ENCODE measurements at places on chromosomes 7 and 10.

DNA sequence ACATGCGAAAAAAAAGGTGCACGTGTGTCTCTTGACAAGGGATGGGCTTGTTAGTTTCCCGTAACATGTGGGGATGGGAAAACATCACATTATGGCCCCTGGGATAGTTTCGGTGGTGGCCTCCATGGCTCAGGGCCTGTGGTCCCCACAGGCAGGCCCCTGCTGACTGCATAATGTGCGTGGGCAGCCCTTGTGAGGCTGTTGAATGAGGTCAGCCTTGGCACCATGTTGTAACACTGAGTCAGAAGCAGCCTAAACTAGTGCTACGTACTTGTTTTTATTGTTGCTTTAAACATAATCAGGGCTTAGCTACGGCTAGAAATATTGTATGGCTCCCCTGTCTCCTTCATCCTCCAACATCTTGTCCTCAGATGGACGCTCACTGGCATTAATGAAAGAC lies 80.6 kb downstream of the BEND7 start:
- no peak for DNase-seq

DNA sequence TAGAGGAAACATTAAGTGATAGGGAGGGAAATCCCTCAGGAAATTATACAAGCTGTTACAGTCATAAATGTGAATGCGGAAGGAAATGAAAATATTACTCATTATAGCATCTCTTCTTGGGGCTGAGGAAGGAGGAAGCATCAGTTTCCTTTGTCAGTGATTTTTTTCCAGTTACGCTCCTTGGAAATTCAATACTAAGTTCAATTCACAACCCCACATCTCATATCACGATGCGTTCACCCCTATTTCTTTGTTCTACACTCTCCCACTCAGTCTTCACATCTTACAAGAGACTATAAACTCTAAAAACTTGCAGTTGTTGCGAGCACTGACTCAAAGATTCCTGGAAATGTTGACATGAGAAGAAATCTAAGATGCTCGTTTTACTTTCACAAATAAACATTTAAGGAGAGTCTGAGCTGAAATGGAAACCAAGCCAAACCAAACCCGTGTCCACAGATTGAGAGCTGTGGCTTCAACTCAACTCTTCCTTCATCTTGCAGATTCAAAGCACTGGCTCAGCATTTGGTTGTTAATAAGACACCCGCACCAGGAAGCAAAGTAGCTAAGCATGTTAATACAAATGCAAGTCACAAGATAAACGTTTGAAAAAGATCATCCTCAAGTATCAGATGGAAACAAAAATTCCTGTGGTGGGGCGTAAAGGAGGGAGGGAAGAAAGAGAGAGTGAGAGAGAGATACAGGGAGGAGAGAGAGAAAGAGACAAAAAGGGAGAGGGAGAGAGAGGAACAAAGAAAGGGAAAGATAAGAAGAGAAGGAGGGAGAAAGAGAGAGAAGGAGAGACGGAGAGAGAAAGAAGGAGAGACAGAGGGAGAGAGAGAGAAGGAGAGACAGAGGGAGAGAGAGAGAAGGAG lies 150.0 kb upstream of the RSU1 start:
- no peak for DNase-seq

- no peak for DNase-seq
Observed at GRCh38 chr10:108454224-108454623, 1289.7 kb upstream of the SORCS1 start.

DNA sequence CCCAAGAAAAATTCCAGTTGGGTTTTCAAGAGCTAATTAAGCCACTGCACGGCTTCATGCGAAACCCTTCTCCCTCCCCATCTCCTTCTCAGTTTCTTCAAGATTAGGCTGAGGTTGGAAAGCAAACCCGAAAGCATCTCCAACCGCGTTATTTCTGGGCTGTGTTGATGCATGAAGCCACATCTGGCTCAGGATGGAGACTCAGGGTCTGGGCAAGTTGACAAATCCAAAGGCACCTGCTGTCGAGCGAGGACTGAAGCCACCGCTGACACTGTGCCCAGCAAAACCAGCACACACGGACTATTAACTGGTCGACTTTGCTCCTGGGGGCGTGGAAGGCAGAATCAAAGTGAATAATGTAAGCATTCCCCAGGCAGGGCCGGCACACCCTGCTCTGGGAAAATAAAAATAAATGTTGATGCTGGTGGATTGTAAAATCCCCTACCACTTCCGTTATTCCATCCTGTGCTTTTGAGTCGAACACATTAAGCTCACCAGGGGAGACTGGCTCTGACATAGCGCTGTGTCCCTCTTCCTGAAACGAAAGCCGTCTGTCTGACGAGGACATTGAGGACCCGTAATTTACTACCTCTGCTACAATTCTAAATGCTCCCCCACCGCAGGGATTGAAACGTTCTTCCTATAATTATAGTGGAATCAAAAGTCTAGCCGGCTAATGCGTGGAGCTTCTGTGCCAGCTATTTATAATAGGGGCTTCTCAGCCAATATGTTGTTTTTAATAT lies 269.8 kb downstream of the ADARB2 start:
- DNase-seq: no peak

- no peak for DNase-seq
Observed at GRCh38 chr10:97347317-97347716, 12.8 kb upstream of the FRAT2 start.

- DNase-seq: no peak
Observed at GRCh38 chr10:103139803-103140202, 53.3 kb downstream of the NT5C2 start.

DNA sequence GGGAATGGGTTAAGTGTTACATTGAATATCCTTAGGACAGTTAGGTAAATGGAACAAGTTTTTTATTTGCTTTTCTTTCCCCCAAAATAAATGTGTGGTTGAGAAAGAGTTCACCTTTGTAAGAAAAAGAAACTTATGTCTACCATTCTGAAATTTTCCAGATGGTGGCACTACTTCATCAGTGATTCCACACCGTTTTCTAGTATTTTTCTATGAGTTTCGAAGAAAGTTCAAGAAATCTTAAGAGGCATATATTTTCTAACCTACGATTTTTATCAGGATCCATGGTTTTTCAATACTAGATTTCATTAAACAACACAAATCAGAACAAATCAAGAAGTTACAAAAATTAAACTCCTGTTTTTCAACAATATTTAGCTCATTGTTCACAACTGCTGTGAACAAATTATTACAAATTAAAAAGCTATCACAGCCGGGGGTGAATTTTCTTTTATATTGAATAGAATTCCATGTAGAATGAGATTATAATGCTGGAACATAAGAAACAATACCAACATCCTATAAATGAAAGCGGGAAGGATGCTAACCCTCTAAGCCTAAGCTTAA lies 163.1 kb upstream of the NPVF start:
- DNase-seq: peak; percentile 40

- no peak for DNase-seq
Observed at GRCh38 chr7:45067582-45067981, 21.2 kb downstream of the NACAD start.

DNA sequence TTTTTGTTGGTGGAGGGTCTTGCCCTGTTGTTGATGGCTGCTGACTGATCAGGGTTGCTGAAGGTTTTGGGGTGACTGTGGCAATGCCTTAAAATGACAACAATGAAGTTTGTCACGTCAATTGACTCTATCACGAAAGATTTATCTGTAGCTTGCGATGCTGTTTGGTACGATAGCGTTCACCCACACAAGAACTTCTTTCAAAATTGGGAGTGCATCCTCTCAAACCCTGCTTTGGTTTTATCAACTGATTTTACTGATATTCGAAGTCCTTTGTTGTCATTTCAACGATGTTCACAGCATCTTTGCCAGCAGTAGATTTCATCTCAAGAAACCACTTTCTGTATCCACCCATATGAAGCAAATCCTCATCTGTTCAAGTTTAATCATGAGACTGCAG lies 26.0 kb downstream of the NAMPT start:
- DNase-seq: no peak

DNA sequence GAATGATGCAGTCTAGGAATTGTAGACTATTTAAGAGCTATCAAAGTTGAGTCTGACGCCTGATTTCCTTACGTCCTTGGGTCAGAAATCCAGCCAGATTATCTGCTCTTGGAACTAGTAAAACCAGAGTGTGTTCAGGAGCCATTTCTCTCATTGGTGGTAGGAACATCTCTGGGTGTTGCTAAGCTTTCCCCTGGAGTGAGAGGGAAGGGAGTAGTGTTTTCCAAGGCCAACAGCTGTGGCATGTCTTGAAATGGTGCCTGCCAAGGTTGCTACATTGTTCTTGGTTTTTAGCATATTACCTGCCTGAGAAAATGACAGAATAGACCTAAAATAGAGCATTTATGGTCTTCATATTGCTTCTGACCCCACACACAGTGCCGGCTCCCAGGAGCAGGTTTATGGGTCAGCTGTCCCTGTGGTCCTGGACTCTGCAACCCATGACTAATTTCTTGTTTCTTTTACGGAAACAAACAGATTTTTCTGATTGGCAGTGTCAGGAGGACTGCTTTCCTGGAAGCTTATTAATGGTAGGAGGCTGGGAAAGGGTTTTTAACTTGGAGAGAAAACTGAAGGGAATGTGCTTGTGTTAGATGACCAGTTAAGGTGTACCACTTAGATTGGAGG lies 17.5 kb downstream of the GBF1 start:
- DNase-seq: no peak

DNA sequence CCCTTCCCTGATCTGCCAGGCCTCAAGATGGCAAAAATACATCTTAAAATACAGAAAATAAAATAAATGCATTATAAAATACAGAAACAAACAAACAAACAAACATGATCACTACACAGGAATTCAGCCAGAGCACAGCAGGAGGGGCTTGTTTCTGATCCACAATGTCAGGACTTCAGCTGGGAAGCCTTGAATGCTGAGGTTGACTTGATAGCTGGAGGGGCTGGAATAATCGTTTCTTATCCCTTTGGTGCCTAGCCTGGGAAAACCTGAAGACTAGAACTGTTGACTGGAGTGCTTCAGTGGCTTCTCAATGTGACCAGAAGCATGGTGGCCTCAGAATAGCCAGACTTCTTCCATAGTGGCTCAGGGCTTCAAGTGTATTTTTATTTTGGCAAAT lies 9.2 kb upstream of the MARVELD1 start:
- DNase-seq: no peak

DNA sequence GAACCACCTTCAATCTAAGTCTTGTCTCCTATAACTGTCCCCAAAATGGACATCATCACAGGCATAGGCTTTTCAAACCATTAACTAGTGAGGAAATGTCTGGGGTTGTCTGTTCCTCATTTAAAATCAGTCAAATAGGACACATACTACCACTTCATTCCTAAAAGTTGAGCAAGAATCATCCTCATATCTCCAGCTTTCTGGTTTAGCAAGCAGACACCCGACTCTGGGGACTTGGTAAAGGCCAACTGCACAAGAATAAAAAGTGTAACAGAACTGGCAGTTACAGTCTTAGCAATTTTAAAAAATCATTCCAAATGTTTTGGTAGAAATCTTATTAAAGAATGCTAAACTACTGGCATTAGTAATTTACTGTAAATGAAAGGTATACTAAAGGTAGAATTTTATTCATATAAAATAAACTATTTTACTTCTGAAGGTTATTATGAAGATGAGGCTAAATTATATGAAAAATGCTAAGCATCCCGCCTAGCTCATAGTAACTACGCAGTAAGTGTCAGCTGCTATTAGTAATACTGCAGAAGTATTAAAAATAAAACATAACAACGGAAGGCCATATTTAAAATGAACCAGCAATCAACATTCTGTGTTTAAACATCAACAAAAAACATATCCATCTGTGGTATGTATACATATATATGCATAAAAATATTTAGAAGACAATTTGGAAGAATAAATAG lies 60.8 kb downstream of the ZNF438 start:
- DNase-seq: no peak

DNA sequence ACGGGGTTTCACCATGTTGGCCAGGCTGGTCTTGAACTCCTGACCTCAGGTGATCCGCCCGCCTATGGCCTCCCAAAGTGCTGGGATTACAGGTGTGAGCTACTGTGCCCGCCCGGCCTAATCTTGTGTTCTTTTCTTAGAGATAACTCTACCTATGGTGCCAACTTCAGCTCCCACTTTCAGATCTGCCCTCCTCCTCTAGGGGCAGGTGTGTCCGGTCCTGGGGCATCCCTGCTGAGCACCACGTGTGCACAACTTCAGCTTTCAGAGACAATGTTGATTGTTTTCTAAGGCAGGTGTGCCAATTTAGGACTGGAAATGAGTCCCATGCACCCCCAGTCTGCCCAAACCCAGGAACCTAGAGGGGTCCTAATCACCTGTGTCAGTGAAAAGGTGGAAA lies 18.5 kb upstream of the FXYD4 start:
- no peak for DNase-seq

DNA sequence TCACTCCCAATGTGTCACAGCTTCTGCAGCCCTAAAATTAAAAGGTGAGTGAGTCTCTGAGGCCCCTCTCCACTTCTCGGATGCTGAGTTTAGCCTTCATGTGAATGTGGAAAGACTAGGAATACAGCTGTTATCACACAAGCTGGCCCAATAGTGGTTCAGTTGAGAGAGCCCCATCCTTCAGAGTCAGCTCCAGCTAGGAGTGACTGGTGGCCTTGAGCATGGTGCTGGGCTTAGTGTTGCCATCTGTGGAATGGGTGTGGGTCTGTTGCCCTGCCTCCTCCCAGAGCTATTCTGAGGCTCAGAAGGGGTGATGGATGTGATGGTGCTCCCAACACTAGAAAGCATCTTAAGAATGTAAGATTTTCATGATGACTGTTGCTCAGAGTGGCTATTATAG lies 55.8 kb downstream of the FIGNL1 start:
- no peak for DNase-seq

DNA sequence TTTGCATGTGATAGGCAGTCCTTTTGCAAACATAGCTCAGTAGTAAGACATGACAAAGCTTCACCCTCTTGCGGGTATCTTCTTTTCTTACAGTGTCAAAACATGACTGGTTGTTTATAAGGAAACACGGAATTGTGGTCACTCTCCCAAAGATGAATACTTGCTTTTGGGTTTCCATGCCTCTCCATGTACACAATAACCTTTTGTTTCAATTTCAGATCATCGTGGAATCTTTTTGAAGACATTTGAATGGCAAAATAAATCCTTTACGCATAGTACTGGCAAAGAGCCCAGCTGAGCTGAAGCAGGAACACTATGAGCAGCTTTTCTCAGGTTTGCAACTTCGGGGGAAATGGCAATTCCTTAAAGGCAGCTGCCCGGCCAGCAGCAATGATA lies 156.8 kb upstream of the FRMD4A start:
- no peak for DNase-seq

Data from OCI-M1 (cell line).